ENCODE measurements at places on chromosomes 1 and 21. TPM values are rescaled to one million over a fixed set of nuclear protein-coding genes. Genes with fewer than 3 reads are reported as not detected.

DNA sequence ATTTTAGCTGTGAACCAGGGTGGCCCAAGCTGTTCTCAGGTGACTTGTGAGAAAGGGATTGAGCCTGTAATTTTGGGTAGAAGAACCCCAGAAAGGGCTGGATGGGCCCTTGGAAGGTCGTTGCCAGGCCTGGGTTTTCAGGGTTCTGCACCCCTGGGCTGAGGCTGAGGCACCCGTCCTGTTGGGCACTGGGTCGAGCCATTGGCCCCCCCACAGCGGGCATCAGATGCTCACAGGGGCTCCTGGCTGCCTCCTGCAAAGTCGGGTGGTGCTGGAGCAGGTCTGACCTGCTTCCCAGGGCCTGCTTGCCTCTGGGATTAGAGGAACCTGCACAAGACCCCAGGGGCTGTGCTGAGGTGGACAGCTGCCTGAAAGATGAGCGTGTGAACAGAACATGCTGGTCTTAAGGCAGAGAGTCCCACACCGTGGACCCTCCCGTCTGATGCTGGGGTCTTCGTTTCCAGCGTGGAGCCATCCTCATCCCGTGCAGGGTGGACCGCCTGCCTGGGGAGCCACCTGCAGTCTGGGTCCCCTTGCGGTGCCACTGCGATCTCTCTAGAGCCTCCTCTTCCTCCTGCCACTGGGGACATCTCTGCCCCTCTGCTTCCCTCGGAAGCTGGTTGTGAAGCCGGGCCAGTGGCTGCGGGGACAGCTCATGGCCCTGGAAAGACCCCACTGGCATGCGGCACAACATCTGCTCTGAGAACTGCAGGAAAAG, 1.7 kb upstream of the TRPM2 start:
- DNase-seq = no peak

- peak; percentile 81 for DNase-seq
These were observed 128.8 kb downstream of the KCNJ6 start for GRCh38 chr21:37787456-37787855.

DNA sequence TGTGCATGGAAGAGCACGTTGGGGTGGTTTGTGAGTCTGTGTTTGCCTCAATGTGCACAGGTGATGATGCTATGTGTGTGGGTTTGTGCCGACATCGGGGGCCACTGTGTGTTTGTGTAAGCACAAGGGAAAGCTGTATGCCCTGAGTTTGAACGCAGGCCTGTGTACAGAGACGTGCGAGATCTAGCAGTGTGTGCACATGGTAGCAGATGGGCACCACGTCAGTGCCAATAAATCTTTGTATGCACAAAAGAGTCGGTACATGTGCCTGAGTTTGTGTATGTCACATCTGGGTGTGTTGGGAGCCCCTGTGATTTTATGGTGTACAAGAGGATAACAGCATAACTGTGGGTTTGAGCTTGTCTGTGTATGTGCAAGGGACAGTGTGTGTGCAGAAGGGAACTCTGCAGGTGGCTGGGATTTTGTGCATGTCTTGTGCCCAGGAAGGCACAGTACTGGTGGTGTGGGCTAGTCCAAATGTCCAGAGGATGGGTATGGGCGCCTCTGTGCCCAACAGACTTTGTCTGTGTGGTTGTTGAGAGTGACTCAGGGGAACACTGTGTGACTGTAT, 32.0 kb upstream of the WASF2 start:
- no peak for DNase-seq

DNA sequence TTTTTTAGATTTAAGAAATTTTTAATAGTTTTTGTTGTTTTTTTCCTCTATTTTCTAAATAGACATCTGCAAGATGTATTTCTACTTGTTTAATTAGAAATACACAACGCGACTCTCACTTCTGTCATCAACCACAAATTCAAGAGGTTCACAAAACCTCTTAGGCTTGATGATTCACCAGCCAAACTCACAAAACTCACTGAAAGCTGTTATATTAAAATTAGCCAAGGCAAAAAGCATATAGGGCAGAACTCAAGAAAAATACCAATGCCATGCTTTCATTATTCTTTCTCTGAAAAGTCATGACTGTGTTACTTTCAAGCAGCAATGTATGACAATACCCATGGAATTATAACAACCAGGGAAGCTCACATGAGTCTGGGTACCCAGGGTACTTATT, 487.0 kb upstream of the RGS18 start:
- DNase-seq = no peak

GRCh38 chr1:195740862-195741261, 867.4 kb downstream of the KCNT2 start:
- DNase-seq = peak; percentile 43

INTS7 gene
- polyA plus RNA-seq = 14.7 TPM

RBP7 gene
- 6.0 TPM for polyA plus RNA-seq

C4BPB gene
- polyA plus RNA-seq = 0.33 TPM
